ENCODE measurements at places on chromosomes 12 and 14.
A peak's percentile ranks its signal among the peaks of the same experiment; 100 is the strongest.

- DNase-seq = no peak
Observed at GRCh38 chr12:28086521-28087155, 103.6 kb upstream of the CCDC91 start.

DNA sequence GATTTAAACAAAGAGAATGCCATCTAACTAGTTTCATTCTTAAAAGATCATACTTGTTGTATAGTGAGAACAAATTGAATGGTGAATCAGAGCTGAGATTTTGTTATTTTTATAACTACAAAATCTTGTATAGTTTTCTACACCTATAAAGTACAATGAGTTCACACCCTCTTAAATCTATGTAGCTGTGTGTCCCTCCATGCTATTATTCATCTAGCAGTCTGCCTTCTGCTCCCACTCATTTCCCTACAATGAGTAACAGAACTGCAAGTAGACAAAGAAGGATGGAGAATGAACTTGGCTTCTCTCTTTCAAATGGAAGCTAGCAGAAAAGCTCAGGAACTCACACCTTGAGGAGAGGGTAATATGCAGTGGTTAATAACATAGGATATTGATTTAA lies 7.1 kb downstream of the IFNG-AS1 start:
- DNase-seq = no peak

DNA sequence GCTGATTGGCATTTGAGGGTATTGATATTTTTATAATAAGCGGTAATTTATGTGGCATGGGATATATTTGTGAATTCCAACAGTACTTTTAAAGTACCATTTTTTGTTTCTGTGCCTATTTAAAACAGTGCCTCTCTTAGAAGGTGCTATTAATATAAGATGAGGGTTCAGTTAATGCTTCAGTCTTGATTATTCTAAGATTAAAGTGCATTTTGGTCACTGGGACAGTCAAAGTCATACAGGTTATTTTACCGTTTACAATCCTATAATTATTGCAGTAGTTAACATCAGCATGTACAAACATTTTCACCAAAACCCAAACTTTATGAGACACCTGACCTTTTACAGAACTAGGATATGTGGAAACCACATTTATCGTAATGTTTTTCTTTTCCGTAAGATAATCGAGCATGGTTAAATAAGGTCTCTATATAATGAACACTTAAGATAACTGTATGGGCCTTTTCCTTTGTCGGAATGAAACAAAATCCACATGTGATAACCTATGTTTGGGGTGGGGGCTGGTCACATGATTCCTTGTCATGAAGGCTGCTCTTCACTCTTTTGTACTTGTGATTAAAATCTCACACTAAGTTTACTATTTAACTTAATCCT lies 37.7 kb upstream of the DNM1L start:
- no peak for DNase-seq

GRCh38 chr12:110656071-110656655 lies 32.8 kb downstream of the HVCN1 start:
- DNase-seq = no peak

GRCh38 chr14:79576424-79576823 lies 634.9 kb downstream of the DIO2 start:
- DNase-seq = no peak

GRCh38 chr14:30874999-30875787 lies 834 bp downstream of the COCH start:
- peak; percentile 44 for DNase-seq

DNA sequence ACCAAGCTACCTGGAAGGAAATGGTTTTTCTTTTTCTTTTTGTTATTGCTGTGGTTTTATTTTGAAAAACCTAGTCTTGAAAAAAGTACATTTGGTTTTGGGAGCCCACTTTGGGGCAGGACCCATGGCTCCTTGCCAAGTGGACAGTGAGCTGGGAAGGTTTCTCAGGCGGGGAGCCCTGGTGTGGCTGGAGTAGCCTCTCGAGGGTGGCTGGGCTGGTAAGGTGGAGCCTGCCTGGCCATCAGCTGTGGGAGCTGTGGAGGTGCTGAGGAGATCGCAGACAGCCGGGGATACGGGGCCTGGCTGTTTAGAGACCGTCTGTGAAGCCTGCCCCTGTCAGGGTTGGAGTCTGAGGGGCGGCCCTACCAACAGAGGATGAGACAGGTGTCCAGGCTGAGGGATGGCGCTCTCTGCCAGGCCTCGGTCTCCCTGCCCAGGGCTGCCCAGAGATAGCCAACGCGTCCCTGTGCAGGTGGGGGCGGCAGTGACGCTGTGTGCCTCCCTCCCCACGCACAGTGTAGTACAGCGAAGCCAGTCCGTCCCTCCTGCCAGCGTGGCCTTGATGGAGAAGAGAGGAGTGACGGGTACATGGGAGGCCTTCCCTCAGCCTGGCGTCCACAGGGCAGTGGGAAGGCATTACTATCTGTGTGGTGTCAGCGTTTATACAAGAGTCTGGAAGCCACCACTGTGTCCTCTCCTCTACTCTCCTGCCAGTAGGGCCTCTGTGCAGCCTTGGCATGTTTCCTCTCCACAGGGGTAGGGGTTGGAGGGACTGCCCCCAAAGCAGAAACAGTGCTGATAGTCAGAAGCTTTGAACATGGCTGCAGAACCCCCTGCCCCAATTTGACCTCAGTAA lies 5.9 kb downstream of the RIN3 start:
- DNase-seq = no peak

GRCh38 chr12:69837657-69838415 lies 12.8 kb downstream of the MYRFL start:
- no peak for DNase-seq

- DNase-seq = no peak
Observed at GRCh38 chr14:22305607-22306006, 283.4 kb downstream of the DAD1 start.

DNA sequence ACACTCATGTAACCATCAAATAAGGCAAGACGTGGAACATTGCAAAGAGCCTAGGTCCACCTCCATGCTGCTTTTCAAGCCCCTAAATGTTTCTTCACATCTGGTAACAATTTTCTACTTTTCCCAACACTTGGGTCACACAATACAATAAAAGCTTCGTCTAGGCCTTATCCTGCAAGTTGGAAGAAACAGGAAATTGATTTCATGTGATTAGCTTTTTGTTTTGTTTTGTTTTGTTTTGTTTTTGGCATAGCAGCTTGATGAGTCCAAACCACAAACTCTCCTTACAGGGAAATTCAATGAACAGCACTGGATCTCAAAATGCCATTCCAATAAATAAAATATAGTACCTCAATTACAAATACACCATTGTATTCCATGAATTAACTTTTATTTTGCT lies 19.3 kb downstream of the TAS2R50 start:
- no peak for DNase-seq

DNA sequence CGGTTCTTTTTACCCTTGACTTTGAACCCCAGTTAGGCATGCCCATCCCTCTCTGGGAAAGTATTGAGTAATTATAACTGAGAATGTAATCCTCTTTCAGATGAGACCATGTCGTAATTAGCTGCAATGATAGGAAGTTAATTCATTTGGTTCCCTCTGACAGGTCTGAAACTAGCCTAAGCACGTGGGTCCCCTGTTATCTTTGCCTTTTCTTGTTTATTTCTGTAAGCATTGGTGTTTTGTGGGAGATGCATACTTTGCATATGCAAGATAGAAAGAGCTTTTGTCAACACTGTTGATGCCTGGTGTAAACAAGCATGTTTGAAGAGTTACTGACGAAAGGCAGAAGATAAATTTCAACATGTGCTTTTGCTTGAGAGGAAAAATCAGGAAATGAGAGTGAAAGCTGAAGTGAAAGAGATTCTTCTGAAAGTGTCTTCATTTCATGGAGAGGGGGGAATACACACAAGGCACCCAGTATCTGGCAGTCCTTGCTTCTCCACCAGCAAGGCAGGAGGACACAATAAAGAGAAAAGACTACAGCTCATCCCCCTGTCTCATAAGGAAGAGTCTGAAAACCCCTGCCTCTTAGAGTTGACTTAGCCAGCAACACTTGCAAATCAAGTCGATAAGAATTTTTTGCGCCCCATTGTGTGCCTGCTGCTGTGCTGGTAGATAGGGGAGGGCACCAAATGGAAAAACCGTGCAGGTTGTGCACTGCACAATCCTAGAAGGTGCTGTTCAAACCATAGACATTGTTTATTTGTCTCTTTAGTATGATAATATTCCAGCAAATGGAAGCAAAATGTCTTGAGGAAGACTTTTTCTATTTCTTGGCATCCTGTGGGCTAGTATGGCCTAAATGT lies 77.8 kb downstream of the SLC24A4 start:
- no peak for DNase-seq
